ENCODE measurements at places on chromosomes 7 and 10.
A peak's percentile ranks its signal among the peaks of the same experiment; 100 is the strongest.

- no peak for DNase-seq
These were observed 362.0 kb downstream of the ZNF248 start for GRCh38 chr10:37495415-37495814.

GRCh38 chr10:2714597-2714996, 352.8 kb upstream of the PFKP start:
- no peak for DNase-seq

GRCh38 chr7:44311561-44312495, 13.6 kb downstream of the CAMK2B start:
- DNase-seq = no peak

DNA sequence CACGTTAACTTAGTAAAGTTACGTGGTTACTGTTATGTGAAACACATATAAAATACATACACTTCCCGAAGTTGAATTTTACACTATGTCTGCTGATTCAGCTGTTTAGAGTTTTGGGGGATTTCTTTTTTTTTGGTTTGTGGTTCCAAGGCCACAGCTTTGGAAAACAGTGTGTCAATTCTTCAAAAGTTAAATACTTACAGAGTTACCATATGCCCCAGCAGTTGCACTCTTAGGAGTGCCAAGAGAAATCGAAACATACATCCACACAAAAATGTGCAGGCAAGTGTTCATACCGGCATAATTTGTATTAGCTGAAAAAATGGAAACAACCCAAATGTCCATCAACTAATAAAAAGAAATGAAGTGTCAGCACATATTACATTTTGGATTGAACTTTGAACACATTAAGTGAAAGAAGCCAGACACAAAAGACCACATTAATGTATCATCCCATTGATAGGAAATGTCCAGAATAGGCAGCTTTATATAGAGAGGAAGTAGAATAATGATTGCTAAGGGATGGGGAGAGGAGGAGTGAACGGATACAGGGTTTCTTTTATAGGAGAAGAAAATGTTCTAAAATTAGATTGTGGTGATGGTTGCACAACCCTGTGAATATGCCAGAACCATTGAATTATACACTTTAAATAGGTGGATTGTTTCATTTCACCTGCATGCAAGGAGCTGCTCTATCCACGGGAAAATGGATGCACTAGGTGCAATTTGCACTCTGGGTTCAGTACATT, 17.6 kb downstream of the APBB1IP start:
- no peak for DNase-seq

DNA sequence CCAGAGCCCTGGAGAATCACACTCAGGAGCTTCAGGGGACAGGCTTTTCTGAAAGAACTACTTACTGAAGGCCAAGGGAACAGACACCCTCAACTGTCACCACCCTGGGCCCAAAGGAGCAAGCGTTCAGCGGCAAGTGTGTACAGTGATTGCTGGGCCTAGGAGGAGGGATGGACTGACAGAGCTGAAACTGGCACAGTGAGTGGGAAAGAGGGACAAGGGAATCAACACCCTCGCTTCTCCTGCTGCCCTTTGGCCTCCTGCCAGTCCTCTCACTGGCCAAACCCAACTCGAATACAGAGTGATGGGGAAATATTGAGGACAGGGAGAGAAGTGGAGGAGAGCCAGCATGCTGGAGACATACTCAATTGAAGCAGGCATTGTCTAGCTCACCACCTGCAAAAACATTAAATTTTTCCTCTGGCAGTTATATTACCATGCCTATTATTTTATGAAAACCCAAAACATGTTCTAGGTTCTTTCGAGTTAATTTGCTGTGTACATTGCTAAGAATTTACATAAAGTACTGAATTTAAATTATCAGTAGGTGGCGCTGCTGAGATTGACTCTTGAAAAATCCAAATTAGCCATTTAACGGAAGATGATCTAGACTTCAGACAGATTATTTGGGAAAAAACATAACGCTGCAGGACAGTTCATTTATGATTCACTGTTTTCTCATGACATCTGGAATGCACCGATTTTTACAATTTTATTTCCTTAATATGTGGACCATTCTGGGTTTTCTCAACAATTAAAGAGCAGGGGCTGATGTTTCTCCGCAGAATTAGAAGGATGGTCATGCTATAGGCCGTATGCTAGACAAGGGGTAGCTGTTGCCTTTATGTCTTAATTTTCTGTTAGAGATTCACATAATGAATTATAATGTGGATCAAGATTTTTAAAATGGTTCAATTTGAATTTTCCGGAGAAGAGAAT, 14.7 kb upstream of the TMEM236 start:
- no peak for DNase-seq

DNA sequence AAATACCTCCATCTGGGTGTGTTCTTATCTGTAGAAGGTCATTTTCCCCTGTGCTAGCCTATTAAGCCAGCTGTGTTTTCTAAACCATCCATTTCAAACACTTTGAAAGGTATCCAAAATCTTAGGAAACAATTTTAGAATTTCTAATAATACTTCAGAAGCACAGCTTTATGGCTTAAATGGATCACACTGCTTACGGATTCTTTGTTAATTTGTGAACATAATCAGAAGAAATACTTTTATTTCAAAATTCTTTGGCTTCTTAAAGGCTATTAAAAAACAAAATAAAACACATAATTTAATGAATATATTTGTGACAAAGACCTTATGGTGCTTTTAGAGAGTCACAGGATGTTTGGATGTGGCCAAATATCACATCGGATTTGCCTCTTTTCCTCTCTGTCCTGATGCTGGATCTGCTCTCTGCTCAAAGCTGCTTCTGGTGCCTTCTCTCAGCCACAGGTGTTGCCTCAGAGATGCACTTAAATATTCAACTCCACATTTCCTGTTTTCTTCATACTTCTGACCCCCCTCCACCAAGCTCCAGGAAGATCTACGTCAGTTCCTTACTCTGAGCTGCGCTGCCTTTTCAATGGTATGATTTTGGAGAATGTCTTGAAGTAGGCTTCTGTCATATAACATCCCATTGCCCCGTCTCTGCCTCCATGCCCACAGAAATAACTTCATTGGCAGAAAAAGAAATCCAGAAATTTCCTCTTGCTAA, 230.6 kb downstream of the MLLT10 start:
- DNase-seq = no peak

DNA sequence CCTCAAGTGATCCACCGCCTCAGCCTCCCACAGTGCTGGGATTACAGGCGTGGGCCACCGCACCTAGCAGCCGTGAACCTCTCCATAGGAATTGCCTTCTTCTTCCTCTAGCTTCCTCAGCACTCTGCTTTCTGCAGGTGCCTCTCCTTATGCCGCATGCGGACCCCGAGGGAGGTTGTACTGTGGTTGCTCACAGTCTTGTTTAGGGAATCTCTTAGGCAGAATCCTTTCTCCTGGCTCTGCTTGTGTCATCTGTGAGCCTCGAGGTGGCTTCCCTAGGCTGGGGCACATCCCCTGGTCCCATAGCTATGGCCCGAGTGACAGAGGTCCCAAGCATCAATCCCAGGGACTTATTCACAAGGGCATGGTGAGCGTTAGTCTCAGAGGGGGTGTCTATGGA, 33.2 kb upstream of the GIMAP8 start:
- no peak for DNase-seq

DNA sequence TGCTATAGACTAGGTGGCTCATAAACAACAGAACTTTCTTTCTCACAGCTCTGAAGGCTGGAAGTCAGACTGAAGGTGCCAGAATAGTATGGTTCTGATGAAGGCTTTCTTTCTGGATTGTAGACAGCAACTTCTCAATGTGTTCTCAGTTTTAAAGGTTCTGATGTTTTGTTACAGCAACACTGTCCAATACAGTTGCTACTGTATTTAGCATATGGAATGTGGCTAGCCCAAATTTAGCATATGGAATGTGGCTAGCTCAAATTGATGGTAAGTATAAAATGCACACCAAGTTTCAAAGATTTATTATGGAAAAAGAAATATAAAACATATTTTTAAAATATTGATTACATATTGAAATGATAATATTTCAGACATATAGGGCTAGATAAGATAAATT, 145.3 kb downstream of the MBL2 start:
- no peak for DNase-seq

GRCh38 chr10:130894471-130894870, 417.1 kb downstream of the TCERG1L start:
- DNase-seq = no peak

- no peak for DNase-seq
These were observed 18.3 kb downstream of the UBE2D1 start for GRCh38 chr10:58352956-58353610.

DNA sequence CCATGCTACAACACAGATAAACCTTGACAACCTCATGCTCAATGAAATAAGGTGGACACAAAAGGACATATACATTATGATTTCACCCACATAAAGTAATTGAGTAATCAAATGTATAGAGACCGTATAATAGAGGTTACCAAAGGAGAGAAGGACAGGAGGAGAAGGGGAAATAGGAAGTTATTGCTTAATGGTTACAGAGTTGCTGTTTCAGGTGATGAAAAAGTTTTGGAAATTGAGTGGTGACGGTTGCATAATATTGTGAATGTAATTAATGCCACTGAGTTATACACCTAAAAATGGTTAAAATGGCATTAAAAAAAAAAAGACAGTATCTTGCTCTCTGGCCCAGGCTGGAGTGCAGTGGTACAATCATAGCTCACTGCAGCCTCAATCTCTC, 1.5 kb upstream of the OGDH start:
- DNase-seq = no peak

DNA sequence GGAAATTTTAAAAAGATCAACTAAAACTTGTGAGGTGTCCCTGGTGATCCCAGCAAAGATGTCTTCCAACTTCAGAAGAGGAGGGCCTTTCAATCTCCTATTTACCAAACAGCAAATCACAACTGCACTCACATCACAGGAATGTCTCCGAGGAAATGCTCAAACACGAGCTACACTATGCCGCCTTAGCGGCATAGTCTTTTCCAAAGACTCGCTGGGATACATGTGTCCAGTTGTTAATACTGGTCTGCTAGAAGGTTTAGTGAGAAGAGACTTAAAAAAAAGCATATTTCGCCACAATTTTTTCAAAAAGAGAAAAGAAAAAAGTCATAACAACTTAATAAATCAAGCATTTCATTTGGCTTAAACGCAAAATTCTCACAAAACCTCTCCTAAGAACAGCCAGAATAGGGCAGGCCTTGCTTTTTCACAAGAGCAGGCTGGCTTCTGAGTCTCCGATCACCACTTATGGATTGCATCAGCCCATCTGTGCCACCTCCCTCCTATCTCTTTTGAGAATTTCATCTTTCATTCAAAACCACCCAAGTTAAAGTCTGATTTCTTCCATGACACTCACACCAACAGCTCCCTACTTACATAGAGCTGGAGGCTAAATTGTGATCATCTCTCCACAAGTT, 66.1 kb downstream of the GNA12 start:
- no peak for DNase-seq

DNA sequence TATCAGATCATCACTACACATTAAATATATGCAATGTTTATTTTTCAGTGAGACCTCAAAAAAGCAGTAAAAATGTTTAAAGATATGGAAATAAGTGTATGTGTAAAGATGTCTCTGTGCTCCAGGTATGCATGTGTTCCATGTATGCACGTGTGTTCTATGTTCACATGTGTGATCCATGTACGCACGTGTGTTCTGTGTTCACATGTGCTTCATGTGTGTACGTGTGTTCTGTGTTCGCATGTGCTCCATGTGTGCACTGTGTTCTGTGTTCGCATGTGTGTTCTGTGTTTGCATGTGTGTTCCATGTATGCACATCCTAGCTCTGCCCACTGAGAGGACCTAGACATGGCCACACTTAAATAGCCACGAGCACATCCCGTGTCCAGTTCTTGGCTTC, 15.6 kb upstream of the PDIA4 start:
- DNase-seq = no peak

- DNase-seq = no peak
These were observed 18.8 kb upstream of the VWA2 start for GRCh38 chr10:114220281-114220680.

GRCh38 chr10:63866747-63867140, 345.5 kb downstream of the REEP3 start:
- DNase-seq = no peak

DNA sequence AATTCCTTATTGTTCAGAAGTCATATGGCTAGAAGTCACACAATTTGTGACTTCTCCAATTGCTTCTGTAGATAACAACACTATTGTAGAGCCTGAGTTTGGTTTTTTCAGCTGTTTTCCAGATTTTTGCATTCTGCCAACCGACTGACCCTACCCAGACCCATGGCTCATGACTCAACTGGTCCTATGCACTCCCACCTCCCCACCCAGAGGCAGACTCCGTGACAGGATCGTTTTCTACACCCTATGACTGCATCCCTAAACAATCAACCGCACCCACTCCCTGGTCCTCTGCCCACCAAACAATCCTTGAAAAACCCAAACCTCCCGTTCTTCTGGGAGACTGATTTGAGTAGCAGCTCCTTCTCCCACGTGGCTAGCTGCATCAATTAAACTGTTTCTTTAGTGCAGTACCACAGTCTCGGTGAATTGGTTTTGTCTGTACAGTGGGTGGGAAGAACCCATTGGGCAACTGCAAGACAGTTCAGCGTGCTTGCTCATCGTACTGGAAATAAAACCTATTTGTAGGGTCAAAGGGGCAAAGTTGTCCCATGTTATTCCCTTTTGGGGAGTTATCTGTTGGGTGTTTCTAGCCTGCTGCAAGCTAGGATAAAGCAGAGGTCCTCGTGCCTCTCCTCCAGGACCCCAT, 150.3 kb upstream of the FAM20C start:
- peak; percentile 35 for DNase-seq

Measured in posterior vena cava (tissue), 2 donors.